ENCODE measurements at places on chromosomes 16 and 17.

DNA sequence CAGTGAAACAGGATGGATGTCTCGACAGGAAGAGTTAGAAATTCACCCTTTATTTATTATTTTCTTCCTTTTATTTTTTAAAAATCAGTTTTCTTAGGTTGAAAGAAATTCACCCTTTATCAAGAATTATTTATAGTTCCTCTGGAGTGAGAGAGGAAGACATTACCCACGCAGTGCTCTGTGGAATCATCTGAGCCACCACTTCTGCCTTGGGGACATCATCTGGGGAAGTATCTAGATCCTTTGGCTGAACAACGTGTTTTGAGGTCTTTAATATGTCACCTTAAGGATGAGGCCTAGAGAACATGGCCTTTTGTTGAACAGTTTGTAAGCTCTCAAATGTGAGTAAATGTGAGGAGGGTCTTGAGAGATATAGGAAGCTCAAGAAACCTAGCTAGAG is 183.3 kb downstream of the UTP18 start:
- no peak for DNase-seq

DNA sequence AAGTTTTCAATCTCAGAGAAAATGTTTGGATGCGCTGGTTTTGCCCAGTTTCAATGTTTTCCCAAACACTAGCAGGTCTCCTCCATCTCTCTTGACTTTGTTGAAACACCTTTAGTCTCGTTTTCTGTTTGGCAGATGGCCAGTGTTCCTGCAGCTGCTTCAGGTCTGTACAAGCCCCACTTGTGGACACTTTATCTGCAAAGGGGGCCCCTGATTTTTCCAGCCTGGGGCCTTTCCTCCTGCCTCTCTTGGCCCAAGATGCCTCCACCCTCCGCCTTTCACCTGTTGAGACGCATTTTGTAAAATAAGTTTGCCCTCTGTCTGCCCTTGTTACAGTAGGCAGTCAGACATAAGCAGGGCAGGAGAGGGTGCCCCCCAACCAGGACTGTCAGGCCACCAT is 21.8 kb upstream of the PRM1 start:
- no peak for DNase-seq

DNA sequence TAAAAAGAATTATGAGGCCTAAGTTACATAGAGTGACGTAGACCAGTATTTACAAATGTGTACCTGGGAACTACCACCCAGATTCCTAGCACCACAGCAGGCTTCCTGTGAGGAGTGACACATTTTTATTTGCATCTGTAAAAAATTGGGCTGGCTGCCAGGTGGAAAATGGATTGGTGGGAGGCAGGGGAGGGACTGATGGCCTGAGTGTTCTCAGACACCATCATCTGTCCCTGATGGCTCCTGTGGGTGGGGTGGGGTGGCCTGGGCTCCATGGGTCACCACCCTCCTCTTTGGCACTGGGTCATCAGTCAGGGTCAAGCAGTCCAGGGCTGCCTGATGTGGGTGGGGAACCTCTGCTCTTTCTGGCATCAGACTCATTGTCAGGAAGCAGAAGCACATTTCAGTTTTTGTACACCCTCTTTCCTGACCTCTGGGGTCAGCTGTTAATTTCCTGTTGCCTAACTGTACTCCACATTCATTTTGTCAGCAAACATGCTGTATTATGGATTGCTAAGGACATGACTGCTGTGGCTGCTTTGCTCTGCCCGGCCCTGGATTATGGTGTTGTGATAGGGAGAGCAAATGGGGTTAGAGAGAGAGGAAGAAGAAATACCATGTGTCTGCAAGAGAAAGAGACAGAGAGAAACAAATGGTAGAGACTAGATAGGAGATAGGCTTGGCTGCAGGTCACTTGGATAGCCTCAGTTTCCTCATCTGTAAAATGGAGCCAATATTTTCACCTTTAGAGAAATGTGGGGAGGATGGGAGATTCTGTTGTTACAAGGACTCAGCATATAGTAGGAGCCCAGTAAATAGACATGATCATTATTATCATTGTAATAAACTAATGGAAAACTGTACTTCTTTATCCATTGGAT is 11.6 kb upstream of the MFAP4 start:
- no peak for DNase-seq

DNA sequence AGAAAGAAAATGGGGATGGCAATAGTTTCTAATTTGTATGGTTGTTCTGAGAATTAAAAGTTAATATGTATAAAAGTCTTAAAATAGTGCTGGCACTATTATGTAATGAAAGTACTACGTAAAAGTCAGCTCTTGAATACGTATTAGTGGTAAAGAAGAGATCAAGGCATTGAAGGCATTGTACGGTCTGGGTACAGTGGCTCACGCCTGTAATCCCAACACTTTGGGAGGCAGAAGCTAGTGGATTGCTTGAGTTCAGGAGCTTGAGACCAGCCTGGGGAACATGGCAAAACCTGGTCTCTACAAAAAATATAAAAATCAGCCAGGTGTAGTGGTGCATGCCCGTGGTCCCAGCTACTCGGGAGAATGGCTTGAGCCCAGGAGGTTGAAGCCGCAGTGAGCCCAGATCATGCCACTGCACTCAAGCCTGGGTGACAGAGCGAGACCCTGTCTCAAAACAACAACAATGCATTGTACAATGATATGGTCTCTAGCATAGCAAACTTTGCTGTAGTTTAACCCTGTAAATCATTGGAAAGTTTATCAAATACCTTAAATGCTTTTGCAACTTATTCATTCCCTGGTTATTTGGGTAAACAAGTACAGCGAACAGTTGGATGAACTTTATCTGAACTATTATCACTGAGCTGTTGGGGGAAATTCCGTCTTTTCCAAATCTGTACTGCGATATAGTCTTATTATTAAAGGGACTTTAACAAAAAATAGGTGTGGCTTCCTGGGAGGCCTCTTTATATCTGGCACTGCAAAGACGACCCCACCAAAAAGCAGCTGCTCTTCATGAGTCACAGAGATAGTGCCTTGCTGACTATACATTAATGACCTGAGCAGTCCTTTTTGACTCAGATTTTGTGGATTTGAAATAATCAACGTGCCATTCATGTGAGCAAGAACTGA is 73.6 kb downstream of the GPRC5B start:
- no peak for DNase-seq

DNA sequence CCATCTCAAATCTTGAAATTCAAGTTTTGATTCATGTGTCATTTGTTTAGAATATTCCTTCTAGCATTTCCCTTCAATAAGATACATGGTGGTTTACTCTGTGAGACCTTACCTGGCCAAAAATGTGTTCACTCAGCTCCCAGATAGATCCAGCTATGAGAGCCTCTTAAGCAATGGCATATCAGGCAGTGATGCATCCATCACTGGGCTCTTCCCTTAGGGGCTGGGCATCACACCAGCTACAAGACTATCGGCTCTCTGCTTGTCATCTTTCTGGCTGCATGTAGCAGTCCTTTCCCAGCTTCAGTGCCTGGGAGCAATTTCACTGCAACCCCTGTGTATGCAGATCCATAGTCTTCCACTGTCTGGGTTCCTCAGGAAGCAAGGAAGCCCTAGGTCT is 40.6 kb downstream of the GOSR1 start:
- no peak for DNase-seq

DNA sequence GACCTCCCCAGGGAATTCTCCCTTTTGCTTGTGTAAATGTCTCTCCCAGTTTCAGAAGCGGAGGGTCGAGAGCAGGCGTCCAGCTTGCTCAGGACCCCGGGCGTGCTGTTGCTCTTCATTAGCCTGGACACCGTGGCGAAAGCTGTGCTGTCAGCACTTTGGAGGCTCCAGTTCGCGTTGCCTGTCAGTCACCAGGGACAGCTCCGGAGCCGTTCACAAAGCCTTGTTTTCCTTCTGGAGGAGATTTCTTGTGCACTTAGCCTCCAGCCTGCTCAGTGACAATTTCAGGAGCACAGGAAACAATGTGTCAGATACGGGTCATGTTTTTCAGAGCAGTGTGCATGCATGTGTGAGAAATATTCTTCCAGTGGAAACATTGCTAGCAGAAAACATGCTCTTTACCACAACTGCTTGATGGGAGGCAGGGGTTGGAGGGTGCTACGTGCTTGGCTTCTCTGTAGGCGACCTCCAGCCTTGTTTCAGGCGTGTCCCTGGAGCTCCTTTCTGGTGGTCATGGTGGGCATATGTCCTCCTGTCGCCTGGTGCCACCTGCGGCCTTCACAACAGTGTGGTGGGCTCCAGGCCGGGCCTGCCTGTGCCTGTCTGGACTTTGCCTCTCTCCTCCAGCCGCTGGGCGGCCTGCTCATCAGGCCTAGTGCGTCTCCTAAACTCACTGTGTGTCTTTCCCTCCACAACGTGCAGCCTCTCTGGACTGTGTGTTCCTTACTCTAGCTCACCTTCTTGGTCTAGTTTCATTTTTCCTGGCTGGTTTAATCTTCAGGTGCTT is 29.0 kb downstream of the ZNF750 start:
- DNase-seq, result no peak

- no peak for DNase-seq
These were observed 2.9 kb downstream of the KRT39 start for GRCh38 chr17:40963838-40964237.
